ENCODE measurements at places on chromosomes 4 and X.

GRCh38 chr4:85864259-85865205, 389.6 kb downstream of the ARHGAP24 start:
- no peak for DNase-seq

DNA sequence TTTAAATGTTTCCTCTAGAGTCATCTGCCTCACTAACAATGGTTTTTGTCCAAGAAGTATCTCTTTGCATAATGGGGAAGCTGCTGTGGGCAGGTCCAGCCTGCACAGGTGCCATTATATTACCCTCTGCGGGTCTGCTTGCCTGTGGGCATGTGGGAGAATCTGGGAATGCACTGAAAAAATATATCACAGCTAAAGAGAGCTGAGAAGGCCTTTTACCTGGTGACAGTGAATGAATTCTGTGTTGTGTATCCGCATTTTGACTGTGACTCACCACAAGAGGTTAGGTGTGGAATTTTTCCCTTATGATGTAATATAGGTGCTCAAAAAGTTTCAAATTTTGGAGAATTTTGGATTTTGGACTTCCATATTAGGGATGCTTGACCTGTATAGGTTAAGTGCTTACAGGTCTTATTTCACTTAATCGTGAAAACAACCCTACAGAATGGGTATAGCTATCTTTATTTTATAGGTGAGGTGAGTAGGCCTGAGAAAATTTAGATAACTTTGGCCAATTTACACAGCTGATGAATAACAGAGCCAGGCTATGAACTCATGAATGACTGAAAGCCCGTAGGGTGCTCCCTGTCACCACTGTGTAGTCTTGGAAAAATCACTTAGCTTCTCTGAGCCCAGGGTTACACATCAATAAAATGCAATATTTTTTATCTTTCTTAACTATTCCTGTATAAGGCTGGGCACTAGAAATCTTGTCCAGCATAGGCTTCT, 198.0 kb upstream of the EPHA5 start:
- DNase-seq: no peak

DNA sequence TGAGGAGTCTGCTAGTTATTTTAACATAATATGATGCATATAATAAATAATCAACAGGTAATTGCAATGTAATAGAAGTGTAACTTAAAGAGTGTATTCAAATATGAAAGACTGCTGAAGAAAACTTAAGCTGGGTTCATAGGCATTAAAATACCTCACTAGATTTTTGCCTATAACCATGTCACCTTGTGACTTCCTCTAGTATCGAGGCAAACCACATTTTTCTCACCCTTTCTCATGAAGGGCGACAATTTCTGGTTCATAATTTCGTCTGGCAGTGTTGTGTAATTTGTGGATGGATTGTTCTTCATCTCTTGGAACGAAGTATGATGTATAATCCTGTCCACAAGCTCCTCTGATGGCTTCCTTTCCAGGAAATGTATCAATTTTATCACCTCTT, 16.0 kb downstream of the SULT1E1 start:
- DNase-seq: no peak

DNA sequence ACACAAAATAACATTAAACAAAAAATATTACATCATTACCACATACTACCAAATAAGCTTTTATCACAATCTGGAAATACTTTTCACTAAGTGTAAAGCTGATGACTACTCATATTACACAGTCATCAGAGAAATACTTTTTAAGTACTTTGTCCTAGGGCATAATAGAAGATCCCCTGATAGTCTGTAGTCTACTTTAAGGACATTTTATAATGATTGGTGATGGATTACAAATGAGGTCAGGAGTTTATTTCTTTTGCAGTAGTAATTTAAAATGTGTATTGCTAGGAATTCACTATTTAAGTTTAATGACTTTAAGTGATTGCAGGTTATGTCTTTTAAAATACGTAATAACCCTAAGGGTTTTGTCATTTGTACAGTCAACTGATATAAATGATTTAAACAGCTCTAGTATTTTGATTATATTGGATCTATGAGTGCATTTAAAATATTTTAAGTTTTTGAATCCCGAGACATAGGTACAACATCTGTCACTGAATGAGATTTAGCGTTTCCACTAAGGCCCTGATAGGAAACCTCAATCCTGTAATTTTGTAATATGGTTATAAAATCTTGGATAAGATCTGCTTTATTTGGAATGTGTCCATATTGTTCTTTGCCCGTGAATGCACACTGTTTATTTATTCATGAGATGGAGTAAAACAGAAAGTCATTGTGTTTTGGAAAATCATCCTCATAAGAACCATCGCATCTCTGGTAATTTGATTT, 189.5 kb downstream of the ARAP2 start:
- DNase-seq: no peak

DNA sequence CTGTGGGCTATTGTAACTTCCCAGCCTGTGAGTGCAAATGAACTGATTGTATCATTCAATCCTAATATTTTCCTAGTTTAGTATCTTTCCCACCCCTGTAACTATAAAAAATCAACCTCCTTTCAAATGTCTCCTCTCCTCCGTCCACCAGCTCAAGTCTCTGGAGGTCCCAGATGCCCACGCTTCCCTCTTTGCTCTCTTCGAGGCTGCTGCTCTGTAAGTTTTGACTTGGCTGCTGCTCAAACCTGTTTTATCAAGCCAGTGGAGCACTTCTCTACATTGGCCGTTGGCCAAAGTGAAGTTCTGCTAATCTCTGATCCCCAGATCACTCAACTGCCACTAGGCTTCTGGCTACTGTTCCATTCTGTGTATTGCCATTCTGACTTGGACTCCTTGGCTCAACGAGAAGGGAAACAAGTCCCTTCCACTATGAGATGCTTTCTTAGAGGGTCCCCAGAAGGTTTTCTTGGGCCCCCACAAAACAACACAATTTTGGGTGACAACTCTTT, 60.7 kb upstream of the RAPGEF2 start:
- no peak for DNase-seq

DNA sequence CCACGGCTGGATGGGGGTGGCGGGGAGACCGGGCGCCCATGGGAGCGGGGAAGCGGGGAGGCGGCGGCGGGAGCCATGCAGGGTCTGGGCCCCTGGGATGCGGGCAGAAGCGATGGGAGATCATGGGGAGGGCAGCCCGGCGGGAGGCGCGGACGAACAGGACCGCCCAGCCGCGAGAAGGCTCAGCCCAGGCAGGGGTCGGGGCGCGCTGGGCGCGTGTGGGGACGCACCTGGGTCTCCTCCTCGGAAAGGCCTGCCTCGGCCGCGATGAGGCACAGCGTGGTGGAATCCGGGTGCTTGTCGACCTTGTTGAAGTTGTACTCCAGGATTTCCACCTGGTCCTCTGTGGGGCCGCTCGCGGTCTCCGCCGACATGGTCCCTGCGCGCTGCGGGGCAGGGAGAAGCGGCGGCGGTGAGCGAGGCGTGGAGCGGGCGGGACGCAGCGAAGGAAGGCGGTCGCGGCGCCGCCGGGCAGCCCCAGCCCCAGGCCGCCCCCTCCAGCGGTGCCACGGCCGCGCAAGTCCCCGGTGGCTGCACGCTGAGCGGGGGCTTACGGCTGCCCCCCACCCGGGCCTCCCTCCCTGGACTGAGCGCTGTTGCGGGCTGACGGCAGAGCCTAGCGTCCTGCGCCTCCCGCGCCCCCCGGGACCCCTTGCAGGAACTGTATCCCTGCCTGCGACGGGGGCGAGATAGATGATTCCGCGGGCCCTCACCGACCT, 25.3 kb downstream of the HOPX start:
- DNase-seq: no peak

- no peak for DNase-seq
These were observed 1.9 kb upstream of the FAM9C start for GRCh38 chrX:13046141-13046855.

DNA sequence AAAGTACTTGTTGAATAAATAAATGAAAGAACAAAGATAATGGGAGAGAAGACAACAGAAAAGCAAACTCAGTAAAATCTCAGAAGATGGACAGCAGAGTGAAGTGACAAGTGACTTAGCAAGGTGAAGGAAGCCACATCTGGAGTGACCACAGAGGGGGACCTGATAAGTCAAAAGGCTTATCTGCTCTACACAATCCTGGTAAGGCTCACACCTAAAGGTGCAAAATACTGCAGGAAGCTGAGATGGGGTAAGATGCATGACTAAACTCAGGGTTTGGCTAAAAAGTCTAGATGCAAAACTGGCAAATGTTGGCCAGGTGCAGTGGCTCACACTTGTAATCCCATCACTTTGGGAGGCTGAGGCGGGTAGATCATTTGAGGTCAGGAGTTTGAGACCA, 22.2 kb downstream of the TRMT2B start:
- no peak for DNase-seq

DNA sequence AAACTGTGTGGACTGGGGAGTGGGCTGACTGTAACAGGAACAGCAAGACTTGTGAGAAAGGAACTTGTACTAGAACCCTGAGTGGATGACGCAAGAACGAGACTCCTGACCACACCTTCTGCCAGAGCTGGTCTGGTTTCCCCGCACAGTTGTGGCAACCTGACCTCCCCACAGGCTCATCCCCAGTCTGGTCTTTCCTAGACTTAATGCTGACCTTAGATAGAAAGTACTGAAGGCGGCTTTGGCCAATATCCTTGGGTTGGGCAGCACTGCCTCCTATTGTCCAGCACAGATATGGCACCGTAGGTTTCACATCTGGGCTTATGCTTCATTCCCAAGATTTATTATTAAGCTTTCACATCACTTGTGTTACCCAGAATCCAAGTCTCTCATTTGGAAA, 137.8 kb upstream of the FRG1 start:
- no peak for DNase-seq

GRCh38 chrX:39670281-39670680, 427.5 kb downstream of the BCOR start:
- no peak for DNase-seq

GRCh38 chr4:7256984-7257810, 64.9 kb downstream of the SORCS2 start:
- DNase-seq: no peak

DNA sequence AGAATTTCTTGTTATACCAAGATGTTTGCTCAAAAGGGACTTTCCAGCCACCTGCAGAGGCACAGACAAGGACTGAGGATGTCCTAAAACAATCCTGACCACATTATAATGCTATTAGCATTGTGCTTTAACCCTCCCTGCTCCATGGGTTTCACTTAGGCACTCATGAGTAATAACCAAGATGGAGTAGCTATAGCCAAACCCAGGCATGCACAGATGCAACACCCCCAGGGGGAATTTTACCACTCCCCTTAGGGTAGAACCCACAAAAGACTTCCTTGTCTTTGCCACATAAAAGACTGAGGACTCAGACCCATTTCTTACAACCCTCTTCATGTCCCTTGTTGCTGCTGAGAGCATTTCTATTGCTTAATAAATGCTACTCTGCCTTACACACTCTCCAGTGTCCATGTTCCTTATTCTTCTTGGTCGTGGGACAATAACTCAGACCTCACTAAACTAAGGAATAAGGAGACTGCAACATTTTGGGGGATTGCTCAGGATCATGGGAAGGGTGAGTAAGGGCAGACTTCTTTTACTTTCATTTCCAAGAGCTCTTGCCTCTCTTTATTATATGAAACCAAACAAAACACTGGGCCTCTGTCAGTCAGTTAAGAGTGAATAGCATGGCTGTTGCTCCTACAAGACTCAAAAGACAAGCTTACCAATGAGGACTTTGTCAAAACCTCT, 103.5 kb downstream of the TECRL start:
- no peak for DNase-seq

DNA sequence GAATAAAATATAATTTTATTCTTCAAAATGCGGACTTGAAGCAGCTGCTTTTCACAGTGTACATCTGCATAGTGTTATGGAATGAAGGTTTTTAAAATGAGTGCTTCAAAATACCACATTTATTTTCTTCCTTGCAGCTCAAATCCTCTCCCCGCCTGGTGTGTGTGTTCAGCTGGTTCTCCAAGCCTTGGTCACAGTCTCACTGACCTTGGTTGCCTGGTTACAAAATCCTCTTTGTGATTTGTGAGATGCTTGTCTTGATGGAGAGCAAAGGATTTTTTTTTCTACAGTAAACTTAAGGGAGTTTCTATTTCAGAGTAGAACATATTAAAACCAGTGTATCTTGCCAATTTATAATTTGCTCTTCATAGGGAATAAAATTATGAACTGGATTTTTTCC, 139.2 kb downstream of the PCDH18 start:
- no peak for DNase-seq
